ENCODE measurements at places on chromosomes 5 and 9. TPM values are rescaled to one million over a fixed set of nuclear protein-coding genes. Genes with fewer than 3 reads are reported as not detected.

The CNTFR gene
- total RNA-seq = 2.3 TPM

The ASS1 gene
- 7.7 TPM for total RNA-seq

DNA sequence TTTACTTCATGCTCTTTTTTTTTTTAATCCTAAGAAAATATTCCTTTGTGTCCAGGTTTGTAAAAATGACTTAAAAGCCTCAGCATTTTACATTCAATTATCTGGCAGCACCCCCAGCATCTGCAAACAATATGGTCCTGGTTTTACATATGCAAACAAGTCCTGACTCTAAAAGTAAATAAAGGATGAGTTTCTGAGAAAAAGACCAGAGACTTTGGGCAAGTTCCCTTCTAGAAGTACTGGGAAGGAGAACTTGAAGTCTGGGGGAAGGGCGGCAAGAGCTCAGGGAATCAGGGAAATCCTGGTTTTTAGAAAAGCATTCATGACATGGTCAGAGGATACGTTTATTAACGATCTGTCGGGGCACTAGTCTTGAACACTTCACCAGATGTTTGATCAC, 25.8 kb downstream of the COL23A1 start:
- DNase-seq = no peak

GRCh38 chr5:117954331-117954730, 1034.0 kb downstream of the DTWD2 start:
- DNase-seq = no peak

GRCh38 chr5:53169933-53170332, 60.4 kb upstream of the MOCS2 start:
- DNase-seq = no peak

DNA sequence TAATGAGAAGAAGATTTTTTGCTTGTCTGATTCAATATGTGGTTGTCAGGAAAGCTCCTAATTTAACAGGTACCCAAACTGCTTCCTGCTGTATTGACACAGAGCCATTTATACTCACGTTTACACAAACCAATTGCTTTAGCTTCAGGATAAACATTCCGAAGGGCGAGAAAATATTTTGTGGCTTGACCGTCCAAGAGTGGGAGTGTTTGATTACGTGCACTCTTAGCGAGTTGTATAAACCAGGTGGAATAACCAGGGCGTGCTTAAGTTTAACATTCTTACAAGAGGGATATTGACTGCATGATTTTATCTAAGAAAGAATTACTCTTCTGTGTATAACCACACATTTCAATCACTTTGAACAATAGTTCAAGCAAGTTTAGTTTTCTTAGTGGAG, 278.7 kb upstream of the TYRP1 start:
- no peak for DNase-seq

Measured in progenitor cell of endocrine pancreas (in vitro differentiated cells).